ENCODE measurements at places on chromosomes 6 and 20.

DNA sequence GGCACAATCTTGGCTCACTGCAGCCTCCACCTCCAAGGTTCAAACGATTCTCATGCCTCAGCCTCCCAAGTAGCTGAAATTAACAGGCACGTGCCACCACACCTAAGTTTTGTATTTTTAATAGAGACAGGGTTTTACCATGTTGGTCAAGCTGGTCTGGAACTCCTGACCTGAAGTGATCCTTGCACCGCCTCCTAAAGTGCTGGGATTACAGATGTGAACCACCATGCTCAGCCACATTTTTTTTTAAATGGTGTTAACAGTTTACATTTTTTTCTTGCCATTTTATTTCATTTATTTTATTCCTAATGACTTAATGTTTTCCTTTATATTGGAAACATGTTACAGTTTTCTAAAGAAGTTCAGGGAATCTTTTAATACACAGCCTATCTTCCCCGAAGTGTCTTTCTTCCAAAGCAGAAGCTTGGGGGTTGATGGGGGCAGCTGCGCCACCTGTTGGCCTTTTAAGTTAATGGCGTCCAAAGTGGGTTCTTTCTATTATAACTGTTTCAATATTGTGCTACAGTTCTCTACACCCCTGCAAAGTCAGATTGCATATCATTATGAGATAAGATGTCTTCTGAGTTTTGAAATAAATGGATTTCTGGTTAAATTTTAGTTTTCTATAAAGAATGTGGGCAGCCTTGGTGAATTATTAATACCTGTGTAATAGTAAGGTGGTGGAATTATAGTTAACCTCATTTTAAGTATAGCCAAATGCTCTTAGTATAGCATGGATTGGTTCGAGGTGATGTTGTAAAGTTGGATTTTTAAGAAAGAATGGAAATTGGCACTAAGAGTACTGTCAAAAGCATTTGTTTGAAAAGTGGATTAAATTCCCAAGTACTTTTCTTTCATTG lies 42.0 kb upstream of the PLCG1 start:
- peak; percentile 70 for DNase-seq

DNA sequence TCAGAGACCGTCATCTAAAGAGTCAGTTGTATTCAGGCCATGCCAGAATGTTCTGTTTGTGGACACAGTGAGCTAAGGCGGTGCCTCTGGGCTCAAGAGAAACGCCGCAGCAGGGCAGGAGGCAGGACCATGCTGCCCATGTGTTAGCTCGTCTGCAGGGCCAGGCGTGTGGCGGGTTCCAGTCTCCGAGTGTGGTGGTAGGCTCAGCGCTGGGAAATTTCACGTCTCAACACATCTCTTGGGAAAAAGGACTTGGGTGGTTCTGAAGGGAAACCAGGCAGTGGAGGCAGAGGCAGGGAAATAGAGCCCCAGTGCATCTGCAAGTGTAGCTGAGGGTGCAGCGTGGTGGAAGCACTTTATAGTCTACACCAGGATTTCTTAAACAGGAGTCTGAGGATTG lies 56.9 kb upstream of the TAGAP start:
- DNase-seq: no peak

DNA sequence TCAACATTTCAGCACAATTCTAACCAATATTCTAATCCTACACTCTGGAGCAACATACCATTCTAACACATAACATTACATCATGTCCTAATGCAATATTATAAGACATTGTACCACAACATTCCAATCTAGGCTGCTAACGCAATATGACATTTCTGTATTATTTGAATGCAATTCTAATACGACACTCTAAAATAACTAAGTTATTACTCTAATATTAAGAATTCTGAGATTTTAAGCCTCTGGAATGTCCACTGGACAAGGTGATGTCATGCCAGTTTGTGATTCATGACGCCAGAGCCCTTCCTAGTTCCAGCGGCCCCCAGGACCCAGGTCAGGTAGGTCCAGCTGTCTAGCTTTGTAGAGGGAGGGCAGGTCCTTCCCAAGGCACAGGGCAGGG lies 69.7 kb upstream of the SIRPA start:
- DNase-seq: no peak

DNA sequence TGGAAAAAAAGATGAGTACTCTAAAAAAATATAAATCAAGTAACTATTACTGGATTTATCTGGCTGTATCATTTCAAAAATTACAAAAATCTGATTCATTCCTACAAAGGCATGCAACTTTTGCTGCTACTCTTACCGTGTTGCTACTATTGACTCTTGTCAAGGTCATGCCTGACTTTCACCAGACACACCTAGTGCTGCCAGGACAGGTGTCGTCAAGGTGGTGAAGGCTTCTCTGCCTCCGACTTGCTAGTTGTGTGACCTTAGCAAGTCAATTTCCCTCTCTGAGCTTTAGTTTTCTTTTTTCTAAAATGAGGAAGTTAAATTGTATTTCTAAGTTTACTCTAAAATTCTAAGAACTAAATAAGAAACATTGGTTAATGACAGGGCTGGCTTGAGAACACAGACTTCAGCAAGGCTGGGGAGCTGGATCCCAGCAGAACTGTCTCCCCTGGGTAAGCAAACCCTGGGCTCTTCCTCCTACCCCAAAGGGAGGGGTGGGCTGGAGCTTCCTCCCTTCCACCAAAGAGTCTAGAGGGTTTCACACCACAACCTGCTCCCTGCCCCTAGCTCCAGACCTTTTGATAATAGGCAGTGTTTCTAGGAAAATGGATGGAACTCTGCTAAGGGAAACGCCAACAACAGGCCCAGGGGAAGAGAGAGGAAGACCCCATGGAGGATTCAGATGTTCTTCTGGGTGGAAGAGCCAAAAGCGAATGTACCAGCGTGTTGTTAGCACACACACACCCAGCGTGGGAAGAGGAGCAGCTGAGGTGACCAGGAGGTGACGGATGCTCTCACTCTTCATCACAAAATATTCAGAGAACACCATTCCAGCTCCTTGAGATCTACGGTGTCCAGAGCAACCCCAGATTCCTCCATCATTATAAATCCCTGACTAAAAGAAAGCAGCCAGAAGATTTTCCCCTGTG lies 47.9 kb upstream of the CITED2 start:
- no peak for DNase-seq

DNA sequence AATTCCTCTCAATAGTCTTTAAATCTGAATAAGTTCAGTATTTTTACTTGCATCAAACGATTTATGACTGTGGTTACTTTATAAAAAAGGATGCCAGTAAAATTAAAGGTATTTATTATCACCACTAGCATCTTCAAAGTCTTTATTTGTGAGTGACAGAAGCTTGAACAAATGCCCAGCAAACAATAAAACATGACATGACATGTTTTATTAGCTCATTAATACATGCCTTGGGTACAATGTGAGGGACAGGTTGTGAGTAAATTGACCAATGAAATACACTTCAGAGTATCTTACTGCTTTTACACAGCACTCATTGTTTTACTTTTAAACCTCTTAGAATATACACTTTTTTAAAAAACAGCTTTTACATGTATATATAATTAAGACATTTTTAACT lies 113.4 kb upstream of the BEND3 start:
- no peak for DNase-seq

DNA sequence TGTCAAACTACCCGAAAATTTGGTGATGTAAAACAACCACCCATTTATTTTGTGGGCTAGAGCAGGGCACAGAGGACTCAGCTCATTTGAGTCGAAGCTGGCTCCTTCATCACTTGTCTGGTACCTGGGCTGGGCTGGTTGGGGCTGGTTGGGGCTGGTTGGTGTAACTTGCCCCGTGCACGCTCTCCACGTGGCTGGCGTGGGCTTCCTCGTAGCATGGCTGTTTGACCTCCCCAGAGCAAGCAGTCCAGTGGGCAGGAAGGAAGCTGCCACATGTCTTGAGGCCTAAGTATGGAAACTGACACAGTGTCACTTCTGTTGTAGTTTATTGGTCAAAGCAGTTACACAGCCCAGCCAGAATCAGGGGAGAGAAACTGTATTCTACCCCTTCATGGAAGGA lies 27.1 kb downstream of the BCAS4 start:
- DNase-seq: no peak

DNA sequence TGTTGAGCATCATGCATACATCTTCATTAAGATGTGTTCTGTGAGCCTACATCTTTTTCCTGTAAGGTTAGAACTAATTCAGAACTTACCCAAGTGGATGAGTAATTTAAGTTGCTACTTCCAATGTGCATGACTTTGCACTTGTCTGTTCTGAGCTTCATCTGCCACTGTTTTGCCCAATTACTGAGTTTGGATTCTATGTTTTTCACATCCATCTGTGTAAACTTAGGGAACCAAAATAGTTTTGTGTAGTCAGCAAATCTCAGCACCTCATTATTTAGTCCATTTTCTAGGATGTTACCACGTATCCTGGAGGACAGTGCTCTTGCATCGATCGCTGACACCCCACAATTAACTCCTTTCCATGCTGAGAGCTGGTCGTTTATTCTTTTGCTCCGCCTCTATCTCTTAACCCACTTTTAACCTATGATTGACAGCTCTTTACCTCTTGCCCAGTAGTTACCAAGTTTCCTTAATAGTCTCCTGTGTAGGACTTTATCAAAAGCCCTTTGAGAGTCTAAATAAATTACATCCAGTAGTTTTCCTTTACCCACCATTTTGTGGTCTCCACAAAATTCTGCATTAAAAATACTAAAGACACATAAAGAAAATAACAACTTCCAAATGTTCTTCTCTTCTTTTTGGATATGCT lies 44.2 kb upstream of the CITED2 start:
- DNase-seq: no peak

- no peak for DNase-seq
These were observed 22.8 kb downstream of the SRSF3 start for GRCh38 chr6:36616893-36617521.

- DNase-seq: no peak
These were observed 158.5 kb downstream of the ARHGAP18 start for GRCh38 chr6:129551486-129551885.

DNA sequence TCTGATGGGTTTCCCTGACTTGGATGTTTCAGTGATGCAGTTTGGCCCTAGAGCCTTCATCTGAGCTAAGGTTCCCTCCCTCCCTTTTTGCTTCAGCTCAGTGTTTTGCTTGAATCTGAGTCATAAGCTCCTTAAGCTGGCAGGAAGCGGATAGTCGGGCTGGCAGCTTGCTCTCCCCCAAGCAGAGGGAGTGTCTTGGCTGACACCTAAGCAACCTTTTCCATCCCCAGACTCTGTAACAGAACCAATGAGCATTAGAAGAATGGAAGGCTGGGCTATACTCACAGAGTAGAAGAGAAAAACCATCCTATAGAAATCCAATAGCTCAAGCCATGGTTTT lies 98.3 kb downstream of the HAO1 start:
- no peak for DNase-seq

DNA sequence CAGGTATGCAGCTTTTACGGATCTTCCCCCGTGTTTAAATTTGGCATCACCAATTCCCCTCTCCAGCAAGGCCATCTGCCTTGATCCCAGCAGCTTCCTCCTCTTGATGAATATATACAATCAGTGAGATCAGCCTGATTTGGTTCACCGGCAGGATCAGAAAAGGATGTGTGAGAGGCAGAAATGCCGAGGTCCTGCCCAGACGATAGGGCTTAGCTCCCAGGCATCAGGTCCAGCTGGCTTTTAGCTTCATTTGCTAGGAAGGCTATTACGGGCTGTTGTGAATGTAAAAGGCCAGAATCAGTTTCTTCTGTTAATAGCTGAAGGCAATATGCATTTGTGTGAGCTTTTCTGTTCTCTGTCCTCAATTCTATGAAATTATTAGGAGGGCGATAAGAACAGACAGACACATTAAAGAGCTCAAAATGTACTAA lies 372.8 kb downstream of the BTBD9 start:
- DNase-seq: no peak

DNA sequence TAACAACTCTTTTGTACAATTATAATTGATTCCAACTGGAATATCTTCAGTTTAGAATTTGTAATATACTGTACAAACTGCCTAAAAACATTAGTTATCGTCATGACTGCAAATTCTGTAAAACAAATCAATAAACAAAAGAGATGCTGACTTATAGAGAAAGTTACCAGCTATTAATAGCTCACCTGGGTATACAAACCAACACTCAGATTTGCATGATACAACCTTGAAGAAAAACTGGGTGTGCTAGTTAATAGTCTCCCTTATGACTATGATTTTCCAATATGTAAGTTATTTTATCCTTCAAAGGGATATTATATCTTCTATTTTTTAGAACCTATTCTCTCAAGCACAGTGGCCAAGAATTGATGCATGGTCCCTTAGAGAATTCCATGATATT lies 698.5 kb downstream of the FRK start:
- DNase-seq: no peak

- no peak for DNase-seq
These were observed 381.7 kb upstream of the POU3F2 start for GRCh38 chr6:98452685-98453084.

DNA sequence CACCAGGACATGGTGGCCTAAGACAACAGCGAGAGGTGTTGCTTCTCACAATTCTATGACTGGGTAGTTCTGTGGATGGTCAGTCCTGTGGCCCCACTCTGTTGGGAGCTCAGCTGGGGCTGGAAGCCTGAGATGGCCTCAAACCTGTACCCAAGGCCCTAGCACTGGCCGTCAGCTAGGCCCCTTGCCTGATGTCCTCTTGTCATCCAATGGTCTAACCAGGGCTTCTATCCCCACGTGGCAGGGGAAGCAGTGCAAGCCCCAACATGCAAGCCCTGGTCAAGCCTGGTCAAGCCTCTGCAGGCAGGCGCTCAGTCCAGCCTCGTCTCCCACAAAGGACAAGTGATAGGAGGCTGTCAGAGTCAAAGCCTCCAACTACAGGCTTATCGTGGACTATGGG lies 196.5 kb upstream of the CST7 start:
- no peak for DNase-seq

DNA sequence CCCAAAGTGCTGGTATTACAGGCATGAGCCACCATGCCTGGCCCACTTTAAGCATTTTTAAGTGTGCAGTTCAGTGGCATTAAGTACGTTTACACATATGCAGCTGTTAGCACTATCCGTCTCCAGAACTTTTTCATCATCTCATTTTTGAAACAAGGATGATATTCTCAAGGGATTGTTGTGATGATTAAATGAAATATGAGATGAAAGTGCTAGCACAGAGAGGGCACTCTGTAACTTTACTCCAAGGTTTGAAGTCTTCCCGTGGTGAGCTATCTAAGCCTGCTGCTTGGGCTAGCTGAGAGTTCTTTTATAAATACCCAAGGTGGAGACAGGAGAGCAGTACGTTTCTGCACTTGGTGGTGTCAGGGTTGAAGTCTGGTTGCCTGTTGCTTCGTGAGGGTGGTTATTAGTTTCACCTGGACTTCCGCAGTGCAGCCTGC lies 6.6 kb downstream of the TM9SF4 start:
- no peak for DNase-seq

- DNase-seq: no peak
These were observed 36.3 kb upstream of the TGM2 start for GRCh38 chr20:38201356-38201755.

DNA sequence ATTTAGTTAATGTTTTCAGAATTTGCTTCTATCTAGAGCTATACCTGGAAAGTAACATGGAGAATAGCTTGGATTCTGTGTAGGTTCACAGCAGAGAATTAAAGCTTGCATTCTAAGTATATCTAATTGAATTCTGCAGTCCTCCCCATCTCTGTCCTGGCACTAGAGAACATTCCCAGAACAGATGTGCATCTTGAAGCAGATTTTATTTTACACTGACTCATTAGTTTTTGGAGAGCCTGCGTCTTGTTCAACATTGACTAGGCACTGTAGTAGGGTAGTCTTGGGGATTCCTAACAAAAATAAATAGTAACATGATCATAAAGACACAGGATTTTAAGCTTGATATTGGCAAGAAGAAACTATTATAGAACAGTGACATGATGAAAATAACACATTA lies 36.2 kb upstream of the BAG2 start:
- no peak for DNase-seq

Data from CD4-positive, alpha-beta T cell treated with Interleukin-10 for 1 hour (primary cell).